ENCODE measurements at places on chromosomes 1 and 21.

- no peaks in the 10 kb centered on the region for H3K36me3 ChIP-seq
- no peaks in the 10 kb centered on the region for H3K4me1 ChIP-seq
- no peak overlapping the region for H3K4me3 ChIP-seq
- no peaks in the 10 kb centered on the region for H3K27me3 ChIP-seq
Measured at GRCh38 chr1:85398391-85399064, 66.4 kb downstream of the DDAH1 start.

GRCh38 chr1:9231648-9232332 lies 2.8 kb upstream of the H6PD start:
- no peaks in the 10 kb centered on the region for H3K36me3 ChIP-seq
- no peaks in the 10 kb centered on the region for H3K27me3 ChIP-seq
- DNase-seq, result no peak
- H3K4me3 ChIP-seq, result no peak overlapping the region
- peak overlapping the region; percentile 1 for H3K27ac ChIP-seq
- peaks cover 7% of the 10 kb centered on the region for H3K4me1 ChIP-seq

GRCh38 chr21:40556442-40556968 lies 290.5 kb downstream of the DSCAM start:
- no peaks in the 10 kb centered on the region for H3K4me1 ChIP-seq
- no peak overlapping the region for H3K27ac ChIP-seq
- H3K4me3 ChIP-seq, result no peak overlapping the region
- DNase-seq, result no peak
- H3K27me3 ChIP-seq, result no peaks in the 10 kb centered on the region
- no peaks in the 10 kb centered on the region for H3K36me3 ChIP-seq

GRCh38 chr1:56370513-56370912 lies 208.8 kb downstream of the PLPP3 start:
- no peak for DNase-seq
- no peaks in the 10 kb centered on the region for H3K27me3 ChIP-seq
- no peak overlapping the region for H3K4me3 ChIP-seq
- H3K27ac ChIP-seq, result no peak overlapping the region
- no peaks in the 10 kb centered on the region for H3K36me3 ChIP-seq

DNA sequence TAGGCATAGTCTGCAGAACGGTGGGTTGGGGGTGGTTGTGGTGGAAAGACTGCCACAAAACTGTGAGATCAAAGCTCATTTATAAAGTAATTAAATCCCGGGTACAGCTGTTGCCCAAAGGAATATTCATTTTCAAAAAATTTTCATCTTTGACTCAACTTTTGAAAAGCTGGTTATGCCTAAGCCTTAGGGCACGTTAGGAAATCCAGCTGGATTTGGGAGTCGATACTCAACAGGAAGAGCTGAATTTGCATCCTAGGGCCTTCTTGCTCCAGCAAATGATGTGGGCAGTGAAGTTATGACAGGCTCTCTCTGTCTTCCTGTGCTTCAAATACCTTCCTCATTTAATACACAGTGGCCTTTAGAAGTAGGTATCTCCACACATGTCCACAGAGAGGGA lies 31.7 kb downstream of the ZP4 start:
- H3K4me1 ChIP-seq, result no peaks in the 10 kb centered on the region
- no peaks in the 10 kb centered on the region for H3K36me3 ChIP-seq
- H3K4me3 ChIP-seq, result no peak overlapping the region
- DNase-seq, result no peak

GRCh38 chr1:14602136-14602535 lies 3.7 kb downstream of the KAZN start:
- H3K36me3 ChIP-seq, result no peaks in the 10 kb centered on the region
- H3K4me3 ChIP-seq, result no peak overlapping the region
- peak; percentile 48 for DNase-seq

DNA sequence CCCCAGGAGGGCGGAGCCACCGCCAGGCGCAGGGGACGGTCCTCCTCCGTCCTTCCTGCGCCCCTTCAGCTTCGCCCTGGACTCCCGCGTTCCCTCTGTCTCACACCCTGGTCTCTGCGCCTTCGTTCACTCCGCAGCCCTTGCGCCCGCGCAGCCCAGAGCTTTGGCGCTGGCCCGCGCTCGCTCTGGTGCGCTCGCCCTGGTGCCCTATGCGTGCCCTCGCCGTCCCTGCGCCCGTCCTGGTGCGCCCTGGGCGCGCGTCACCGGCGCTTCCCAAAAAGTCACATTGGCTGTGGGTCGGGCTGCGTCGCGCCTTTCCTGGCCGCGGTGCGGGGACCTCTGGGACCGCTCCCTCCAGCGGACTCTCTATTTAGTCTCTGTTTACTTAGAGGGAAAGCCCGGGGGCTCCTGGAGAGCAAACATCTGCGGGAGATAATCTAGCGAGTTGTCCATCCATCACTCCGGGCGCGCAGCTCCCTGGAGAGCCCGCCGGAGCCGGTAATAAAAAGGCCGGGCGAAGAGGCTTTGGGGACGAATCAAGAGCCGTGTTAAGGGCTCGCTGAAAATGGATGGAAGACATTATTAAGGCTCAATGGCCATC lies 178.6 kb downstream of the PRDM16 start:
- peaks cover 7% of the 10 kb centered on the region for H3K27me3 ChIP-seq
- no peak for DNase-seq
- H3K36me3 ChIP-seq, result no peaks in the 10 kb centered on the region
- H3K4me1 ChIP-seq, result no peaks in the 10 kb centered on the region
- no peak overlapping the region for H3K4me3 ChIP-seq

GRCh38 chr21:36909423-36909822 lies 57.0 kb downstream of the HLCS start:
- no peak overlapping the region for H3K4me3 ChIP-seq
- H3K36me3 ChIP-seq, result no peaks in the 10 kb centered on the region

- no peak overlapping the region for H3K4me3 ChIP-seq
- DNase-seq, result no peak
- peak overlapping the region; percentile 80 for H3K27ac ChIP-seq
- H3K4me1 ChIP-seq, result peaks cover 13% of the 10 kb centered on the region
- no peaks in the 10 kb centered on the region for H3K36me3 ChIP-seq
- no peaks in the 10 kb centered on the region for H3K27me3 ChIP-seq
Measured at GRCh38 chr1:147515045-147515869, 26.0 kb upstream of the BCL9 start.

DNA sequence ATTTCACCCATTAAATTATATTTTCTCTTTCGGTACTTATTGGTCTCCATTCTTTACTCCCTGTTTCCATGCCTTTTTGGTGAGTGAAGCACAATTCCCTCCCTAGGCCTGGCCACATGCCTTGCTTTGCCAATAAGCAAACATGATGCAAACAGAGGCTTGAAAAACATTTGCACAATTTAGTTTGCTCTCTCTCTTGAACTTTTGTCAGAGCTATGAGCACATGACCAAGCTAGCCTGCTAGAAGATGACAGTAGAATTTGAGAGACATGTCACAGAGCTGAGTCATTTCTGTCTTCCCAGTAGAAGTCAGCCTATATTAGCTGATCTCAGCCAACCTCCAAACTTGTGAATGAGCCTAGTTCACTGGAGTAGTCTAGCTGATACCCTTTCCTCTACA lies 24.6 kb downstream of the ANGPTL3 start:
- no peaks in the 10 kb centered on the region for H3K27me3 ChIP-seq
- no peak for DNase-seq
- H3K4me3 ChIP-seq, result no peak overlapping the region
- H3K36me3 ChIP-seq, result peaks cover 2% of the 10 kb centered on the region
- no peaks in the 10 kb centered on the region for H3K4me1 ChIP-seq

DNA sequence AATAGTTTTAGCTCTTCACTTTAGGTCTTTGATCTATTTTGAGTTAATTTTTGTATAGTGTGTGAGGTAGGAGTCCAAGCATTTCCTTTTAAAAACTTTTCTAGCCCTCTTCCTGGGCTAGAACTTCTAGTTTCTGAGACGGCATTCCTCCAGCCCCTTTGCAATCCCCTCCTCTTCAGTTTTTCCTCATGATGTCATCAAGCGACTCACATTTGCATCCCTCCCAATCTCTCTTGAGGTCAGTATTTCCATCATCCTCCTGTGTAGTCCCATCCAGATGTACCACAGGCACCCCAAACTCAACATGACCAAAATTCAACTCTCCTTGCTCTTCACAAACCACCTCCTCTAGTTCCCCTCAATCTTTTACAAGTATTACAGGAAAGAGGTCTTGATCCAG lies 10.7 kb downstream of the HMGN2 start:
- H3K27me3 ChIP-seq, result no peaks in the 10 kb centered on the region
- H3K4me1 ChIP-seq, result no peaks in the 10 kb centered on the region
- no peaks in the 10 kb centered on the region for H3K36me3 ChIP-seq
- no peak overlapping the region for H3K4me3 ChIP-seq

GRCh38 chr1:112402682-112403643 lies 6.9 kb downstream of the CTTNBP2NL start:
- no peak overlapping the region for H3K27ac ChIP-seq
- H3K4me3 ChIP-seq, result no peak overlapping the region
- no peaks in the 10 kb centered on the region for H3K27me3 ChIP-seq
- H3K36me3 ChIP-seq, result no peaks in the 10 kb centered on the region
- no peak for DNase-seq
- H3K4me1 ChIP-seq, result no peaks in the 10 kb centered on the region

GRCh38 chr1:17610713-17611112 lies 71.2 kb downstream of the ARHGEF10L start:
- DNase-seq, result no peak
- H3K36me3 ChIP-seq, result no peaks in the 10 kb centered on the region
- no peaks in the 10 kb centered on the region for H3K4me1 ChIP-seq

All from uterus (tissue), 4 donors.